Tongue (tissue), 3 donors: ENCODE measurements at places on chromosomes 2 and 18.

DNA sequence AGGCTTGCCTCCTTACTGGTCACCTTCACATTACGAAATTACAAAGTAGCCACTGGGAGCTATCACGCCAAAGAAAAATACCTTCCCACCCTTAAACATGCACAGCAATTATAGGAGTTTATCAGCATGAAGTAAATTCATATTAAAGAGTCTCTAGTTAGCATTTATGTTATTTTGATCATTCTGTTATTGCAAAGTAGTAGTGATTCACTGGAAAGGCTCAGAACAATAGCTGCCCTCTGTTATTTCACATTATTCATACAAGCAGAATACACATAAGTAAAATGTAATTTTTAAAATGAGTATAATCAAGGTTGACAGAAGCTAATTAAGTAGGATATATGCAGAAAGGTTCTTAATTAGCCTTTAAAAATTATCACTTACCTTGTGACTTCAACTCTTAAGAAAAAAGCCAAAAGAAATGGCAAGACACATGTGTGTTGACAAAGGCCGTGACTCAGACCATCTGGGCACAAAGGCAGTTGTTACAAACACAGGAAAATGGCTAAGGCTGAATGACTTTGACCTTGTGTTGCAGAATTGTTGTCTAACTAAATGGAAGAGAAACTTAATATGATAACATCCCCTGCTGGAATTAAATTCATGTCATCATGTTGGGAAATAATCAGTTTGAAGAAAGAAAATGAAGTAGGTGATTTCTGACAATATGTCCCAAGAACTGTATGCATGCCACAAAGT, 108.3 kb downstream of the ARL6IP6 start:
- no peak for DNase-seq

GRCh38 chr2:5164776-5165525, 527.2 kb upstream of the SOX11 start:
- peak; percentile 7 for DNase-seq

GRCh38 chr2:156322686-156323231, 9.8 kb downstream of the NR4A2 start:
- no peak for DNase-seq

GRCh38 chr18:22829781-22830180, 103.3 kb upstream of the RBBP8 start:
- DNase-seq: no peak

- DNase-seq: peak; percentile 12
Measured at GRCh38 chr2:40431600-40431955, 20.3 kb downstream of the SLC8A1 start.

DNA sequence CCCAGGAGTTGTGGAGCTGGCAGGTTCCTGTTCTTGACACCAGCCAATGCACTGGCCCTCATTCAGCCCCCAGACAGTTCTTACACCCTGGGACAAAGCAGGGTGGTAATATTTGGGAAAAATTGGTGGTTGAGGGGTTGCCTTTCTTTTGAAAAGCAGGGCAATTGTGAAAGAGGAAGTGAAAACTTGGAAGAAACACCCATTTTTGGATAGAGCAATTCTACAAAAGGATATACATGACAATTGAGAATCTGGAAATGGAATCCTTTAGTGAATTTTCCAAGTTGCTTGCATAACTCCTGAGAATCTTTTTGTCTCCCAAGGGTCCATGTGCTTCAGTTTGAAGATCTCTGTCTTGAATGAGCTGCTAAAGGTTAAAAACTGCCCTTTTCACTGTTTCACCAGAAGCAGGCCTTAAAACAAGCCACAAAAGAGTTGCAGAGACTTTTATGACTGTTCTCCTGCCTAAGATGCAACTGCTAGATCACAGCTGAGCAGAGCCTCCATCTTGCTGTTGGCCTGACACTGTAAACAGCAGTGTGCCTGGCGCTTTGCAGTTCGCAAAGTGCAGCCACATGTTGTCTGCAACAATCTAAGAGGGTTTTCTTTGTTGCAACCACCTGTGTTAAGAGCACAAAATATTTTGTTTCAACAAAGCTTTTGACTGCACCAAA, 11.8 kb downstream of the COL4A4 start:
- DNase-seq: no peak

DNA sequence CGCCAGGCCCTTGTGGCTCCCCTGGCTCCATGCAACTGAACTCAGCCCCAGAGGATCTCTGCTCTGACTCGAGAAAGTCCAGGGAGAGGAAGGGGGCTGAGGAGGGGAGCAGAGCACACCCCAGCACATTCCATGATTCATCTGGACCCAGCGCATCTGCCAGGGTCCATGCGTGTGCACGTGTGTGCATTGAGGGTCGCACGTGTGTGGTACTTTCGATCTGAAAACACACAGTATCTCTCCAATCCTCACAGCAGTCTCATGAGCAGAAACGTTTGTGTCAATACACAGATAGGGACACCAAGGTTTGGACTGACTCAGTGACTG, 146.4 kb upstream of the ID2 start:
- no peak for DNase-seq

DNA sequence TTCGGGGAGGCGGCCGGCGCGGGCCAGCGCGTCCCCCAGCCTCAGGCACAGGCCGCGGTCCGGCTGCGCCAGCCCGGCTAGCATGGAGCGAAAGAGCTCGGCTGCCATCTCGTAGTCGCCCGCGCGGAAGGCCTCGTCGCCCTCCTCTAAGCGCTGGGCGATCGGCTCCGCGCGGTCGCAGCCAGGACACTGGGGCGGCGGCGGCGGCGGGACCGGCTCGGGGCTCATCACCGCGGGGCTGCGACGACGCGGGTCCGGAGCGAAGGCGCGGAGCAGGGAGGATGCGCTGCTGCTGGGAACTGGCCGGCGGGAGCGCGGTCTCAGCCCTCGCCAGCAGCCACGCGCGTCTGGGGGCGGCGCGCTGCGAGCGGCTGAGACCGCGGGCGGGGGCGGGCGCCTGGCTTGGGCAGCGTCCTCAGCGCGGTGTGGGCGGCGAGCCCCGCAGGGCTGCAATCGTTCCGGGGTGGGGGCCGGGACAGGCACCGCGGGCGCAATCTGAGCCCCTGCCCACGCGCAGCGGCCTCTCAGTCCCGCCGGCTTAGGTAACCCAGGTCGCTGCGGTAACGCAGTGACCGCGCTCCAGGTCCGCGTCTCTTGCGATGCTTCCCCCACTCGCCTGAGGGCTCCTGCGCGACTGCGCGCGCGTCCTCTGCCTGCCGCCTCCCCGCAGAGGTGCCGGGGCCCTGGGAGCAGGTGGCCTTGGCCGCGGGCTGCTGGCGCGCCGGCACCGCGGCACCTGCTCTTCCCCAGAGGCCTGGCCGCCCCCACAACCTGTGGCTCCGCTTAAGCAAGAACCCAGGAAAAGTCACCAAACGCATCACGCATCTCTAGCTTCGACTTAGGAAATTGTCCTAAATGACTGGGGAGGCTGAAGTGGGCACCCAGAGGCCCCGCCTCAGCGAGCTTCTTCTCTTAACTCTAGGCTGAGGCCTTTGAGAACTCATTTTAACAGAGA, at the start of gene LONRF2:
Gene LONRF2 (minus strand): TSS at position 636 of the 955 bp plus-strand sequence. CDS start 408 bp downstream, at position 228.
- DNase-seq: peak; percentile 51

- peak; percentile 54 for DNase-seq
Measured at GRCh38 chr2:29114586-29114945, 649 bp upstream of the CLIP4 start.

GRCh38 chr2:191355170-191355758, 110.1 kb downstream of the MYO1B start:
- DNase-seq: no peak

- no peak for DNase-seq
Measured at GRCh38 chr2:182228073-182228473, 198.8 kb downstream of the PDE1A start.

- DNase-seq: no peak
Measured at GRCh38 chr2:214378455-214379103, 32.3 kb upstream of the VWC2L start.

DNA sequence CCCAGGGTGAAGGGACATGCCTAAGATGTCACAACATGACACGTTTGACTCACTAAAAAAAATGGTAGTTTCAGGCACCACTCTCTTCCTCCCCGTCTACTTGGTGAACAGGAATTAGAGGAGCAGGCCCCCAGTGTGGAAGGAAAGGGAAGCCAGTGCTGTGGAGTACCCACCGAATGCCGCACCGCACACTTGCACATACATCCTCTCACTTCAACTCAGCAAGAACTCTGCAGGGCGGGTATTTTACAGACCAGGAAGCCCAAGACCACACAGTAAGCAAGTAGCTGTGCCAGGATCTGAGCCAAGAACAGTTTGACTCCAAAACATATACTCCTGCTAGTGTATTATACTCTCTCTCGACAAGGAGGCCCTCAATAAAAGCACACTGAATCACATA, 69.8 kb downstream of the BCL2 start:
- DNase-seq: no peak

- DNase-seq: no peak
Measured at GRCh38 chr18:57052759-57053158, 94.1 kb upstream of the BOD1L2 start.

DNA sequence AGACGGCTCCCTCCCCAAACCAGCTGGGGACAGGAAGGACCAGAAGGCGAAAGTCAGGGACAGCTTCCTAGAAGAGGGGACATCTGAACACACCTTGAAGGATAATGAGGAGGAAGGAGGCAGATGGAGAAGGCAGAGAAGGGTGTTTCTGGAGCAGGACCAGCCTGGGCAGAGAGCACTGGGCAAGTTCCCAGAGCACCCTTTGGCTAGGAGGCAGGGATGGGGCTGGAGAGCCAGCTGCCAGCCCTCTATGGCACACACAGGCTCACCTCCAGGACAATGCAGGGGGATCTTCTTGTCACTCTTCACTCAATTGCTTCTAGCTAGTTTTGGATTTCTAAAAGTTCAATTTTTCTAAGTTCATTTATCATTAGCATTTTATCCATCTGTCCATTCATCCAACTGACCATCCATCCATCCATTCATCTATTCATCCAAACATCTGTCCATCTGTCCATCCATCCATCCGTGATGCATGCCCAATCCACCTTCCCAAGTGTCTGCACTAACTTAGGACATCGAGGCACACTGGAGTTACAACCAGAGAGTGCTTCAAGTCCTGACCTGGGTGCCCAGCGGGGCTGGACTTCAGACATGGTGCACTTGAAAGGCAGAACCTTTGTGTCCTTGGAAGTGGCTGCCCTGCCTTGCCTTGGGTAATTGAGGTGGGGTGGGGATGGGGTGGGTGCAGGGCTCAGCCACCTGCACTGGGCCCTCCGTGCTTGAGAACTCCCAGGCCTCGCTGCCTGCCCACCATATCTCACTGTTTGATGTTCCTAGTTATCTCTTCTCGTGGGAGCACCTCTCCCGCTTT, 42.5 kb downstream of the INHBB start:
- no peak for DNase-seq

- DNase-seq: peak; percentile 35
Measured at GRCh38 chr2:54859997-54860701, 136.7 kb downstream of the EML6 start.

DNA sequence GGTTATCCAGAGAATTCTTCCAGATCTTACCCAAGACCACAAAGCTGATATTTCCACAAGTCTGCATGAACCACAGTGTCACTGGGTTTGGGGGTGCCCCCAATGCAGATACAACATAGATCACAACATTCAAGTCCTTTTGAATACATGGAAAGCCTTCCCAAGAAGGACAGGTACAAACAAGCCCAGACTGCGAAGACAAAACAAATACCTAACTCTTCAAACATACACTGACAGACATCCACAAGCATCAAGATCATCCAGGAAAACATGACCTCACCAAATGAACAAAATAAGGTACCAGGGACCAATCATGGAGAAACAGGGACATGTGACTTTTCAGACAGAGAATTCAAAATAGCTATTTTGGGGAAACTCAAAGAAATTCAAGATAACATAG, 93.1 kb downstream of the MDH1 start:
- DNase-seq: no peak

DNA sequence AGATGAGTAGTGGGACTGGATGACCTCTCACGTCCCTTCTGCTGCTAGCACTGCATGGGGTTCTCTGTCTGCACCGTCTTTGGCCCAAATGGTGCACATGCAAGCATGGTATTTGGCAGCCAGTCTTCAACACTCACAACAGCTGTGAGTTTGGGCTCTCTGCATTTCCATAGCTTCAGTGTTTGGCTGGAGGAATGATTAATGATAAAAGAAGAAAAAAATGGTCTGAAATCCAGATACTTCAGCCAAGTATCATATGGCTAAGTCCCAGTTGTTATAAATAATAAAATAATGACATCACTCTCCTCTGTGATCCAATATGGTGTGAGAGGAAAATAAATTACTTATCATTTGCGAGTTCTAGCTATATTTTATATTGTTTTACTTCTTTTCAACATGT, 173.3 kb downstream of the DCDC2C start:
- DNase-seq: peak; percentile 90

DNA sequence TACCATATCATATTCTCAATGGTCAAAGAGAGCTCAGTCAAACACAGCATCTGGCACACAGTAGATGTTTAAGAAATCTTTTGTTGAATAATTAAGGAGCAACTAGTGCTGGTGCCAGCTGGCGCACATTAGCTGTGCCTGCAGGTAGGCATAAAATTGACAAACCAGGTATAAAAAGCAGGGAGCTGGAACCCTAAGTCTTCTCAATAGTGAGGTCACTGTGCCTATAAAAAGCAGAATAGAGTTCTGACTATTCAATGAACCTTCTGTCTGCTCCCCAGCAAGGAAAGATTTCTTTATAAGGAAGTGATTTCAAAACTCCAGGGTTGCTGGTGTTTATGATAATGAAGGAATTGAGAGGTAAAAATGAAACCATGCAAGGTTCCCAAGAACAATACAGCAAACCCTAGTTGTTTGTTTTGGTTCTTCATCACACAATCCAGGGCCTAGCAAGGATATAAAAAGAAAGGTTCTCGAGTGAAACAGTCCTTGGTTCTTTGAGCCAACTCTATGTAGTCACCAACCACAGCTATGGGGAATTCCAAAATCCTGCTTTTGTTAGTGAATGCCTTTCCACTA, 76.1 kb downstream of the THADA start:
- DNase-seq: no peak

GRCh38 chr2:45919160-45919650, 267.7 kb downstream of the PRKCE start:
- peak; percentile 64 for DNase-seq

DNA sequence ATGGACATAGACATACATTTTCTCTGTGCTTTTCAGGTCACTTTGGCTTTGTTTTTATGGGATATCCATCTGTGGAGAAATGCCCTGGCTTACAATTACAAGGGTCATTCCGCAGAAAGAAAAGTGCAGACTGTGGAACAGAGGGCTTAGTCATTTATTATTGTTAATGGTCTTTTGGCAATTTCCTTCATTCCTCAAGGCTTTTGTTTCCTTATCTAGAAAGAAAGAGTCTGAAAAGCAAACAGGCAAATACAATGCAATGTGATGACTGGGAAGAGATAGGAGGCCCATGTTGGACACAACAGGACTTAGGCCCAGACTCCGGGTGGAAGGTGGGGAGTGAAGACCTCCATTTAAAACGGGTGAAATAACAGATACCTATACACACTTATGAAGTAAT, 129.5 kb upstream of the CAVIN2 start:
- DNase-seq: no peak

GRCh38 chr2:230924470-230925341, at the start of gene GPR55:
Gene GPR55, minus strand, starts transcription at chr2:230925242. Its CDS starts 14,280 bp downstream, at chr2:230910962.
- no peak for DNase-seq

DNA sequence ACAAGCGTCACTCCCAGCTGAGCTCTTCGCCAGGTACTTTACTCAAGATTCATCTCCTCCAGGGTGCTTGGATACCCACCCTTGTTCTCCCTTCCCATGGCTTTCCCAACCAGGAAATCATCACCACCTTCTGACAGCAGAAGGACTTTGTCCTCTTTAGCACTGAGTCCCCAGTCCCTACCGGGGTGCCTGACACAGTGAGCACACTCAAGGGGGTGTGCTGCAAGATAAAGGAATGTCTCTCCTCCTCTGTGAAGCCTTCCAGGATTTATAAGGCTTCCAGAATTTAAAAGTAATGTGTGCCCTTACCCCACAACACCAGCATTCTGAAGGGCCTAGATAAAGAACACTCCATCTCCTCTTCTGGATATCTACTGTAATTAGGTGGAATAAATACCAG, 39.6 kb downstream of the ACVR1 start:
- DNase-seq: no peak
